ENCODE measurements at places on chromosomes 11 and 22. TPM values are rescaled to one million over a fixed set of nuclear protein-coding genes. Genes with fewer than 3 reads are reported as not detected.
A peak's percentile ranks its signal among the peaks of the same experiment; 100 is the strongest.

MFNG gene
- polyA plus RNA-seq = not detected

TP53AIP1 gene
- polyA plus RNA-seq = not detected

DNA sequence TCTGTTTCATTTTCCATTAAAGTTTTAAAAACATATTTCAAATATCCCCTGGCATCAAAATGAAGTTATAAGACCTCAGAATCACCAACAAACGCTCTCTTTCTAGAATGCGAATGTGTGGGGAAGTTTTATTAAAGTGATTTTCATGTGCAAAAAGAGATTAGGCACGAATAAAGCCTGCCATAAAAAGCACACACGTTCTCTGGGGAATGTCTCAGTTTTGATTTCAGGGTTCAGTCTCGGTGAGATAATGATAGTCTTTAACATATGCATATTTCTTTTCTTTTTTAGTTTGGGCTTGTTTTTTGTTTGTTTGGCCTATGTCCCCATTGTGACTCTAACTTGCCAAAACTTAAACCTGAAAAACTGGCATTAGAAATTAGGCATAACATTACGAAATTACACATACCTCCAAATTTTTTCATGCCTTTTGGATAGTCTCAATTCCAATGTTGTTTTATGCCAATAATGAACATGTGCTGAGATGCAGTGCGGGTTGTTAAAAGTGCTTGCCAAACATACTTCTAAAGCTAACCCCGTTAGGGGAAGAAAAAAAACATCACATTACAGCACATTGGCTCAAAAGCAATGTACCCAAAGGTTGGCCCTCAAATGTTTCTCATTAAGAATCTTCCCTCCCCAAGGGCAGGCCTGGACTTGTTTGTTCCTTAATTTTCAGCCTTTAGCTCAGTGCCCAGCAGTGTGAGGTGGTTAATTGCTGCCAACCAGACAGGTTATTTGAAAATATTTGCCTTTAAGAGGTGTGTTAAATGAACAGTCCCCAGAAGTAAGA lies 33.2 kb upstream of the FBLN1 start:
- peak; percentile 49 for DNase-seq

DNA sequence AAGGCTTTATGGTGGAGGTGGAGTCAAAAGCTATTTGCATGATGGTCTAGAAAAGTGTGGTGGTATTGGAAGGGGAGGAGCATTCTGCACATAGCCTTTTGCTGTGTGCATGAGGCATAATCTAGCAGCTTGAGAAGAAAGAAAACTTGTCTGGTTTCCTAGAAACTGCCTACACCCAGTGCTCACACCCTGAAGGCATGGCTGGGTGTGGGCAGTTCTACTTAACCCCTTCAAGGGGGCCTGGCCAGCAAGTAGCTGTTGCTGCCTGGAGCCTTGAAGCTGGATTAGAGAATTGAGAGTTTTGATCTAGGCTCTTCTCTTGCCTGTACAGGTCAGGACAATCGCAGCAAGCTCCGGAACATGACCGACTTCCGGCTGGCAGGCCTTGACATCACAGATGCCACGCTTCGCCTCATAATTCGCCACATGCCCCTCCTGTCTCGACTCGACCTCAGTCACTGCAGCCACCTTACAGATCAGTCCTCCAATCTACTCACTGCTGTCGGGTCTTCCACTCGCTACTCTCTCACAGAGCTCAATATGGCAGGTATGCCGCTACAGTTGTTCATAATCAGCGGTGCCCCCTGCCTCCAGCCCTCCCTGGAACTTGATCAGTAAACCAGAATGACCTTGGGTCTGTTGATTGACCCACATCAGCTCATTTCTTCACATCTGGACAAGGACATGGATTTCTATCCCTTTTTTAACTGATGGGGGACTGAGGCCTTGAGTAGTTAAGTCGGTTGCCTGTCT lies 12.2 kb upstream of the GRK2 start:
- no peak for DNase-seq

DNA sequence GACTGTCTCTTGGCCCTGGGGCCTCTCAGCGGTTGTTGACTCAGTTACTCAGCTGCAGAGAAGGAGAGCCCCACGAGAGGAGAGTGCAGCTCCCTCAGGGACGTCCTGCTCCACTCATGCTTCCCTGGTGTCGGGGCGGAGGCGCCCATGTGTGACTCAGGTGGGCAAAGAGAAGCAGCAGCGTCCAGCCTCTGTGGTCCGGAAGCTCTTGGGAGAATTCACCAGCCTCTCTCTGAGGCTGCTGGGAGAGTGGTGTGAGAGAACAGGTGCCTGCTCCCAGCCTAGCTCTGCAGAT lies 25.7 kb downstream of the GLB1L2 start:
- DNase-seq = no peak

DNA sequence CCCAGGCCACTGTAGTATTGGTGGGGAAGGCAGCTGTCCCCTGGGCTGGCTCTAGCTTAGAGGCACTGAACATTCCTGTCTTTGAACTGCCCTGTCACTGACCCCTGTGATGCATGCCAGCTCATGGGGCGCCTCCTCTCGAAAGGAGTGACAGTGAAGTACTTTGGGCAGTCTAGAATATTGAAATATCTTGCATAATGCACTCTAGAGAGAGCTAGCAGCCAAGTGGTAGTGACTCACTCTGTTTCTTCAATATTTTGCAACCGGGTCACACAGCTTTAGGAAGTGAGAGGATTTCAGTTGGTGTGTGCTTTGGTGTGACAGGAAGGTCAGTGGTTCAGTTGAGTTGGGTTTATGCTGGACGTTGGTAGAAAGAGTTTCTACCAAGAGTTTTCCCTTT lies 35.5 kb upstream of the ST14 start:
- DNase-seq = peak; percentile 95

GRCh38 chr11:73189723-73190556 lies 28.1 kb upstream of the P2RY2 start:
- DNase-seq = no peak

DNA sequence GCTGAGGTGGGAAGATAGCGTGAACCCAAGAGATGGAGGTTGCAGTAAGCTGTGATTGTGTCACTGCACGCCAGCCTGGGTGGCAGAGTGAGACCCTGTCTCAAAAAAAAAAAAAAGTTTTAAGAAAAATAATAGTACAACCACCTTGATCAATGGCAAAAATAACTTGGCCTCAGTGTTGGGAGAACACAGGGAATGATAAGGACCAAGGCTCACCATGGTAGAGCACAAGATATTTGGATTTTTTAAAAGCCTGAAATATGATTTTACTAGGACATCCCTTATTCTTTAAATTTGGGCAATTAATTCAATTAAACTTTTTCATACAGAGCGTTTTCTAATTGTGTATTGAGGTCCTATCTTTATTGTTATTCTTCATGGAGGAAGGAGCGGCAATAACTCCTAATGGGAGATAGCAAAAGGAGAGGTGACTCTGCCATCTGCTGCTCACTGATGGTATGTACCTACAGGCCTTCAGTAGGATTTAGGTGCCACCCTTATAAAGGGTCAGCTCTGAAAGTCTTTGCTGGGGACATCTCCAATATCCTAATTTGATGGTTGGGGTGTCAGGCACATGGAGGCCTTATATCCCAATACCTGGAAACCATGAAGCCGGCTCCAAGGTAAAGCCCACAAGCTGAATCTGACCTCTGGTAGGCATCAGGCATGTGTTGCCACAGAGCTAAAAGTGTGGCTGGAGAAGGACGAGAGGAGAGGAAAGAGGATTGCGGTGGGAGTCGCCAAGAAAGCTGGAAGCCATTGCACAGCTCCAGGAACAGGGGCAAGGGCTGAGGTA lies 21.9 kb upstream of the POLD3 start:
- peak; percentile 73 for DNase-seq

DNA sequence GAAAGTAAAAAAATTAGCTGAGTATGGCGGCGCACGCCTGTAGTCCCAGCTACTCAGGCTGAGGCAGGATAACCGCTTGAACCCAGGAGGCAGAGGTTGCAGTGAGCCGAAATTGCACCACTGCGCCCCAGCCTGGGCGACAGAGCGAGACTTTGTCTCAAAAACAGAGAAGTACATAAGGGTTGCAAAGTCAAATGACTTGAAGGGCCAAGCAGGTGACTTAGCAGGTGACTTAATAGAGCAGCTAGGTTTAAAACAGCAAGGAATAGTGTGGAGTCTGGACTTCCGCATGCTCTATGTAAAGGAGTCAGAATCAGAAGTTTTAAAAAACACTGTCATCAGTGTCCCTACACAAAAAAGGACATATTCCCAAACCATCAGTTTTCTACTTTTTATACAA lies 31.7 kb downstream of the EP300 start:
- DNase-seq = no peak

DNA sequence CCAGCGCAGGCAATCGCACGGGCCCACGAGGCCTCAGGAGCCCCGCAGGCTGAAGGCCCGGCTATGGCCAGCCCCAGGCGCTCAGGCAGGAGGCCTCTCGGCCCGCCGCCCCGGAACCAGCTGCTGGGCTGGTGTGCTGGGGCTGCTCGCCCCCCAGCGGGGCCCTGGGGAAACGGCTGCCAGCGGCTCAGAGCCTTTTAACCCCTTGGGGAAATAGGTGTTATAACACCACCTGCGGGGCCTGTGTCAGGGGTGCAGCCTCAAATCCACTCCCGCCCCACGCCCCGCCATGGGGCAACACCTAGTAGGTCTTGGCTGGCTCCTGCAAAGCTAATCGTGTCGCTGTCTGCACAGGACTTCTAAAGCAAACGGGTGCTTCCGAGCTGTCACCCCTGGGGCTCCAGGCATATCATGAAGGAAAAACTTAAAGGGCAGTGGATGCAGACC lies 237.4 kb downstream of the TTC28 start:
- peak; percentile 89 for DNase-seq

DNA sequence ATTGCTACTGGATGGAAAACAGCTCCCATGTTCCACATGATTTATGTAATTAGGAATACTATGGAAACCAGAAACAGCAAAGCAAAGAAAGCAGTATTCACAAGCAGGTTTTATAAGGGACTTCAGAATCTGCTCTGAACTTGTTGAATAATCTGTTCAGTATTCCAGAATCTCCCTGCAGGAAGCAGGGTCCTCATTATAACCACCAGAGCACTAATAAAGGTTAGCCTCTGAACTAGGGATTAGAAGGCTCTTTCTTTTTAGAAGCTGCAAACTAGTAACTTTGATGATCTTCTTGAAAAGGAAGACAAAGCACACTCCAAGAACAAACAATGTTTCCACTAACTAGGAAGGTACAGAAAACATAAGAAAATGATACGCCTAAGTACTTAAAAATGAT lies 125.8 kb downstream of the DCDC1 start:
- no peak for DNase-seq

GRCh38 chr11:7564803-7565202 lies 51.0 kb downstream of the PPFIBP2 start:
- no peak for DNase-seq

DNA sequence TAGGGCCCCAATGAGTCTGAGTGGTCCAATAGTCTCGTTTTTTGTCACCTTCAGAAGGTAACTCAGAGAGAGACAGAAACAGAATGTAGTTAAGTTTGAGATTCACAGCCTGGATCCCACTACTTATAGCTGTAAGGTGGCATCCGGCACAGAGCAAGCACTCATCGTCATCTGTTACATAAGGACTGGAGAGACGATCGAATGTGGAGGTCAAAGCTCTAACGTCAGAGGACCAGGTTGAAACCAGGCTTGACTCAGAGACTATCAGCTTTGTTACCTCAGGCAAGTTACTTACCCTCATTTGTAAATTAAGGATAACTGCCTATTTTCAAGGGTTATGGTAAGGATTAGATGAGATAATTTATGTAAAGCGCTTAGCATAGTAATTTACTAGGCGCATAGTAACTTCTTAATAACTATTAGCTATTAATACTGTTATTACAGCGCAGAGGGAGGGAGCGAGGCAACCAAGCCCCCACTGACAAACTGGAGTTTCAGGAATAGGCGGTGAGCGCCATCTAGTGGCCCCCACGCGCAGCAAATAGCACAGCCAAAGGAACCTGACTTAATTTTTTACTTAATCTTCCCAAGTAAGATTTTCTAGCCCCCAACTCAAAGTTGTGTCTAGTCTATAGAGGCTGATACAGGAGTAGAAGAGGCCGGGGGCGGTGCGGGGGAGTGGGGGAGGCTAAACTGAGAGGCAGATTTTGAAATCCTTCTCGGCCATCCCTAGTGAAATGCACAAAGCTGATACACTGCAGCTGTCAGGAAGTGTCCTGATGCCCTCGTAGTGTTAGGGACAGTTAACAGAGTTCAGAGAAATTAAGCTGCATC lies 29.0 kb upstream of the API5 start:
- DNase-seq = peak; percentile 52

Data from GM23248 (cell line).